Stomach (tissue), 19 donors: ENCODE measurements at places on chromosomes 11 and 22. TPM values are rescaled to one million over a fixed set of nuclear protein-coding genes. Genes with fewer than 3 reads are reported as not detected.

XKR3 gene
- total RNA-seq = not detected

GRCh38 chr11:69662021-69662698 lies 13.0 kb downstream of the LTO1 start:
- H3K27me3 ChIP-seq = no peaks in the 10 kb centered on the region
- peaks cover 58% of the 10 kb centered on the region for H3K36me3 ChIP-seq
- H3K4me1 ChIP-seq = no peaks in the 10 kb centered on the region
- H3K4me3 ChIP-seq = no peak overlapping the region
- no peak for DNase-seq
- no peak overlapping the region for H3K27ac ChIP-seq

OR2AG1 gene
- total RNA-seq = not detected

SCGB1C1 gene
- total RNA-seq = not detected

MS4A4A gene
- 1.4 TPM for total RNA-seq

DNA sequence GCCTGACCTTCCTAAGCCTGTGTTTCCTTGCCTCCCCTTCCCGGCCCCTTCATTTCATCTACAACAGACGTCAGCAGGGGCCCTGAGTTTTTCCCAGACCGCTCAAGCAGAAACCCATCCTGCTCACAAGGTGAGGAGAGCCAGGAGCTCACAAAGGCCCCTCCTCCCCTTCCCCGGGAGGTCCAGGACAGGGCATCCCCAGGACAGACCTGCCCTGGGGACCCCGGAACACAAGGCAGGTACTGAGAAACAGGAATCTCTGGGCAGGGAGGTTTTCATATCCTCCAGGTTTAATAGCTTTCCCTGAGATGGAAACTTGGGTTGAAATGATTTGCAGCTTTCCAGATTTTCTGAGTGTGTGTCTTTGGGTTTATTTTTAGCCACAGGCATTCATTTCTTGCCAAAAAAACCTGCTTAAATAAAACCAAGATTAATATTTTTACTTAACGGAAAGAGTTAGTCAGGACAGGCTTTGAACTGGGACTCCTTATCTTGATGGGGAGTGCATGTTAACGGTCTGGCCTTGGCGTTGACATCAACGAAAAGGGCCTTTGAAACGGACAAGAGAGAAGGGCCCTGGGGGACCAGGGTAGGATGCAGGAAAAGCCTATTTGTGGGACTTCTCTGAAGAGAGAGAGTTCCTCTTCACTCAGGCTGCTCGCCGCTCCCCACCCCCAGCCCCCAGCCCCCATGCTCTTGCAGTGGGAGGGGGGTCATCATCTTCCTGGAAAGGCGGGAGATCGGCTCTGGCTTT lies 38.5 kb downstream of the TIMP3 start:
- peaks cover 15% of the 10 kb centered on the region for H3K4me1 ChIP-seq
- H3K36me3 ChIP-seq = no peaks in the 10 kb centered on the region
- H3K27ac ChIP-seq = no peak overlapping the region
- H3K4me3 ChIP-seq = no peak overlapping the region

OR52A1 gene
- total RNA-seq = not detected

GRCh38 chr22:27655582-27656185 lies 145.9 kb downstream of the MN1 start:
- no peak overlapping the region for H3K4me3 ChIP-seq
- H3K27ac ChIP-seq = no peak overlapping the region
- H3K36me3 ChIP-seq = no peaks in the 10 kb centered on the region
- H3K27me3 ChIP-seq = no peaks in the 10 kb centered on the region
- H3K4me1 ChIP-seq = peaks cover 22% of the 10 kb centered on the region

SLC22A6 gene
- not detected for total RNA-seq

FOLR2 gene
- 4.3 TPM for total RNA-seq
